Sciatic nerve (tissue), 2 donors: ENCODE measurements at places on chromosomes 7 and 10.

DNA sequence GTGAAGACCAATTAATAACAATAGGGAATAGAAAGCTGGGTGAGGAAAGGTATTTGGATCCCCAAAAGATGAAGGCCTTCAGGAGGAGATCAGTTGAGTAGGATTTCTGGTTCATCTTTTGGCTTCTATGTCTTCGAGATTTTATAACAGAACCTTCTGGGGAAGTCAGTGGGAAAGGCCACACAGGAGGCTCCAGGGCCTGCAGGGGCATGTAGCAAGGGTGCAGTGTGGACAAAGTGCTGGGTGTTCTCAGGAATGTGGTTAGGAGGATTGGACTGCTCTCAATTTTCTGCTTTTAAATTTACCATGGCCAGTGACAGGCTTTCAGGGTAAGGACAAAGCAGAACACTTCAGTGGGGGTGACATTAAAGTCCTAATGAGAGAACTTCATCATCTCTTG lies 378.0 kb downstream of the CCSER2 start:
- no peak for DNase-seq

DNA sequence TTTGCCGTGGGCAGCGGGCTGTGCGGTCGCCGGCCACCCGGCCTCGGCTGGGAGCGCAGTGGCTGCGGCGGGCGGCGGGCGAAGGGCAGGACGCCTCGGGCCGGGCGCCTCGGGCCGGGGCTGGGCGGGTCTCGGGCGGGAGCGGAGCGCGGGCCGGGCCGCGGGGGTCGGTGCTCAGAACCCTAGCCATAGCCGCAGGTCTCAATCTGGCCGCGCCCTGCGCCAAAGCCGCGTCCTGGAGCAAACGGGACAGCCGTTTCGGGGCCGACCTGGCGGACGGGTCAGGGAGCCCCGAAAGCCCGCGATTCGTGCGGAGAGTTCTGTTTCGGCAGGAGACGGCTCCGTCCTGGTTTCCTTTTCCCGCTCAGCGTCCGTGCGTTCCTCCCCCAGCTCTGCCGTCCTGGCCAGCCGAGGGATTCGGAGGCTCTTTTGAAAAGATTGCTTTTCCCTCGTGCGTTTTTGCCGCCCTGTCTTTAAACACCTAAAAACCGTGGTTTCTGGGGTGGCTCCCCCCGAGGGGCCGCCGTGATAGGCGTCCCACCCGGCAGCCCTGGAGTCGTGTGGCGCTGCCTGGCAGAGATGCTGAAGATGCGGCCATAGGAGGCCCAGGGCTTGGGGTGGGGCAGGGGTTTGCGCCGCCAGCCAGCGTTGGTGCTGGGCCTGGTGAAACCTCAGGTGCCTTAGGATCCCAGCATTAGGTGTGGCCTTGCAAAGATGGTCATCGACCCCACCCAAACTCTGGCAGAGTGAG lies 727 bp downstream of the RET start:
- no peak for DNase-seq

- DNase-seq: no peak
These were observed 72.2 kb upstream of the RELN start for GRCh38 chr7:104061652-104062051.

DNA sequence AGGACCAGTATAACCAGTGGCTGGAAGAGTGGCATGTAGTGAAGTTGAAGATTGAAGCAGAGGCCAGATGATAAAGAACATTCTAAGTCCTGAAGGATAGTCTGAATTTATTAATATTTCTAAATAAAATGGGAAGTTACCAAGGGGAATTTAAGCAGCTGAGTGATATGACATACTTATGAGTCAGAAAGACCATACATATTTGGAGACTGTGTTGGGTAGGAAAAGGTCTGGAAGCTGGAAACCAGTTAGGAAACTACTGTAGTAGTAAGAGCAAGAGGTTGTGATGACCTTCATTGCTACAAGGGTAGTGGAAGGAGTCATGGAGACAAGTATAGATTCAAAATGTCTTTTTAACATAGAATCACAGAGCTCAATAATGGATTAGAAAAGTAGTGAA lies 752.3 kb downstream of the SUGCT start:
- no peak for DNase-seq

DNA sequence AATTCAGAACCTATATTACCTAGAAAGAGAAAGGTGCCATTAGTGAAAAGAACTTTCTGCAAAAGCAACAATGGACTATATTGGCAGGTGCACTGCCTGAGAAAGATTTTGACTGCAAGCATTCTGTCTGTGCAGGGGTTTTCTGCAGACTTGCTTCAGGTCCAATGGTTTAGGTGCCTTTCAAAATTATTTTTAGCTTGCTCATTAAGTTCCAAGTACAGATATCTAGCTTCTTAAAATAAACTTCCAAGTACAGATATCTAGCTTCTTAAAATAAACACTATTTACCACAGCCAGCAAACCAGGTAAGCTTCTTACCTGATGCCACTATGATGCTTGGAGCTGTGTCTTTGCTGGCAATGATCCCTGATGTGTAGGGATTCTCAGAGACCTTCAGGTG lies 485.2 kb downstream of the SORCS1 start:
- DNase-seq: no peak

GRCh38 chr7:80313067-80313626 lies 178.5 kb downstream of the GNAI1 start:
- DNase-seq: no peak

DNA sequence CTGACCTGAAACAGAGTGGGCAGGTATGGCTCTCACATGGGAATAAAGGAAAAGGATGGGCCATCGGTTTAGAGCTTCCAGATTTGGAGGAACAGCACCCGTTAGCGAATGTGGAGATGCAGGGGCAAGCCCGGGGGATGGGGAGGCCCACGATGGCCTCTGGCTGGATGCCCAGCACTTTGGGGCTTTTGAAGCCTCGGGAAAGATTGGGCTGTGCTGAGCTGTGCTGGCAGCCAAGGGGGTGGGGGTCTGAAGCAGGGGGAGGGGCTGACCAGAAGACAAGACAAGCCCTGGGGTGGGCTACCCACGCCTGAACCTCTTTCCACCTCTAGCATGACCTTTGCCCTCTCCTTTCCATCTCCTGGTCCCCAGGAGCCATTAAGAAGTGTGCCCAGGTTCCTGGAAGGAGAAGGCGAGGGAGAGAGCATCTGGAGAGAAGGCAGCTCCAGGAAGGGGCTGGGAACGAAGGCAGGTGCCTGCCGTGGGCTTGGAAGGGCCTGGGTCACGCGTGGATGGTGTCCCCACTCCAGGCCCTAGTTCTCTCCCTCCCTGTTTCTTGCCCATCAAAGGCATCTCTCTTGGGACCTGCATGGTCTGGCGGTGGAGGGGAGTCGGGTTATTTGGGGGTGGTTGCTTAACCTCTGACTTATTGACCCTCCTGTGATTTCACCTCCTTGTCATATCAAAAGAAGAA lies 39.7 kb downstream of the JAKMIP3 start:
- DNase-seq: no peak

GRCh38 chr7:50285269-50285668 lies 19.2 kb upstream of the IKZF1 start:
- no peak for DNase-seq

DNA sequence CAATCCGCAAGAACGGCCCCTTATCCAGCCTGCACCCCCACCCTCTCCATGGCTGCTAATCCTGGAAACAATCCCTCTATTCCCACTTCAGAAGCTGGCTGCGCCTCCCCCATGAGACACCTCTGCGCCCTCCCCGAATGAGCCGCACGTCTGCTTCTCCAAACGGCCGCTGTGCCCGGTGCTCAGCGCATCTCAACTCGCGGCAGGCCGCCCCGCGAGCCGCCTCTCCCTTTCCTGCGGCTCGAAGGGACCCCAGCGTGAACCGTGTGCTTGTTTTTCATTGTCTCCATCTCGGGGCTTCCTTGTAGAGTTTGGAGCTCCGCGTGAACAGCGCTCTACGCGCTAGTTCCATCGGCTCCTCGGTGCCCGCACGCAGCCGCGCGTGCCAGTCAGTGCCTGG lies 20.8 kb upstream of the FXYD4 start:
- no peak for DNase-seq

DNA sequence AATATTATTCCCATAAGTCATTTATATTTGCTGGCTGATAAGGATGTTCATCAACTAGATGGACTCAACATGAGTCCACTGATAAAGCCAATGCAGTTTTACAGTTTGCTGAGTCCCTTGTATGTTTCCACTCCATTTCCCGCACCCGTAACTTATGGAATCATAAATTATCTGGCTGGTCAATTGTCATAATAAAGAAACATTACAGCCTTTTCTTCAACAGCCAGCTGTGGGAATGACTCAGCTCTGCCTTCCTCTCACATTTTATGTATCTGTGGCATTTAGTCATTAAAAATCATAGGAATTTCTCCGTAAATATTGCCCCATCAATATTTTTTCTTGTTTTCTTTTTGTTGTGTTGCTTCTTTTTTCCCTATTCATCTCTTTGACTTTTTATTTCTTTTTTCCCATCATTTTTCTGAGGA lies 22.3 kb upstream of the TMEM26 start:
- DNase-seq: no peak

- DNase-seq: no peak
These were observed 20.1 kb upstream of the FAM170B start for GRCh38 chr10:49153971-49154370.

DNA sequence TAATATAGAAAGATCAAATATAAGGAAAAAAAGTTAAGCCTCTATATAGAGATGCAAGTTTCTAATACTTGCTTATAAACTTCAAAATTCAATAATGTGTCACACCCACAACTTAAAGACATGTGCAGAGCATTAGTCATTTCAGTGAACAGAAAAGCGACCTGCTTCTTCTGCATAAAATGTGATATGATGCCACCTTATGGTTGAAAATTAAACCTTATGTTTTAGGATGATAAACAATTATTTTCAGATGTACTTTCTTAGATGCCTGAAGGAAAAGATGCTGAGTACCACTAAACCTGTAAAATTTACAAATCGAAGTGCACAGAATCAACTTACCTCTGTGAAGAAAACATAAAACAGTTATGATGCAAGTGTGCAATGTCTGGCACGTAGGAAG lies 96.0 kb downstream of the MTERF1 start:
- no peak for DNase-seq

- DNase-seq: no peak
These were observed 74.8 kb downstream of the SVIL start for GRCh38 chr10:29559996-29560395.

DNA sequence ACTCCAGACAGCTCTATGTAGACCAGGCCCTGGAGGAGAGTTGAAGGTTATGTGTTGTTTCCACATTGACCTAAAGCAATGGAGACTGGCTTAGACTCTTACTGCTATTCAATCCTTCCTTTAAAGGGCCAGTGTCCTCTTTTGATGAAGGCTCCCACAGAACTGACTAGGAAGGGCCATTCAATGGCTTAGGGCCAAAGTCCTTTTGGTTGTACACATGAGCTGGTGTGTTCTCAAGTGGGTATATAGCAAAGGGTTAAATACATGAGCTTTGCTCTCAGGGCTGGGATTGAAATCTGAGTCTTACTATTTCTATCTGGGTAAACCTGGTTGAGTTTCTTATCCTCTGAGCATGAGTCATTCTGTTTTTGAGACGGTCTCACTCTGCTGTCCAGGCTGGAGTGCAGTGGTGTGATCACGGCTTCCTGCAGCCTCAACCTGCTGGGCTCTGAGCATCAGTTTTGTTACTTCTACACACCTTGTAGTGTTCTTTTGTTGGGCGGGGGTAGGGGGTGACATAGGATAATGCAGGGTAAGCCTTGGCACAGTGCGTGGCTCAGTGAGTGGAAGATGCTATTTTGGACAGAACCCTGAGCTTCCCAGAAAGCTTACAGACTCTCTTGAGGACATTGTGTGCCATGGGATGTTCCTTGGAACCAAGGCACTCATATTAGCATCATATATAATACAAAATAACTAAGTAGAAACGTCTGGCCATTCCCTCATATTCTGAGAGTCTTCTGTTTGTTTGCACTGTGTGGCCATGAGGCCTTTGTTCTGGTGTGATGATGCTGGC lies 90.1 kb downstream of the ABCC2 start:
- no peak for DNase-seq

GRCh38 chr7:98398567-98399372 lies 2.1 kb downstream of the BAIAP2L1 start:
- no peak for DNase-seq

DNA sequence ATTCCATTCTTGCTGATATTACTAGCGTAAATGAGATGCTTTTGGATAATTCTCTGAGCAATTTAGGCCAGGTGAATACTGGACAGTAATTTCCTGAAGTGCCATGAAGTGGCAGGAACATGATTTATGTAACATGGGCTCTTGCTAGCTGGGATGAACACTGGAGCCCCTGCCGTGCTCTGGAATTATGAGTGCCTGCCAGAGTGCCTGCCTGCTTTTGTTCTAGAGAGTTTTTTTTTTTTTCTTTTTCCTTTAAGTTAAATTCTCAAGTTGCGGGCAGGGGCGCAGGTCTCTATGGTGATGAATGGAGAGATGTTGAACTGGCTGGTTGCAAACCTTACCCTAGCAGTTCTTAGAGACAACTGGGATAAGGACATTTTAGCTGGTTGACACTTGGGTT lies 165.9 kb downstream of the AUTS2 start:
- no peak for DNase-seq

GRCh38 chr7:30521532-30521931 lies 16.9 kb upstream of the GGCT start:
- peak; percentile 63 for DNase-seq

- no peak for DNase-seq
These were observed 5.3 kb downstream of the PAPOLB start for GRCh38 chr7:4856336-4857057.

GRCh38 chr7:75727881-75728593 lies 10.7 kb downstream of the HIP1 start:
- peak; percentile 61 for DNase-seq

GRCh38 chr10:67975871-67976270 lies 91.4 kb downstream of the SIRT1 start:
- DNase-seq: no peak

DNA sequence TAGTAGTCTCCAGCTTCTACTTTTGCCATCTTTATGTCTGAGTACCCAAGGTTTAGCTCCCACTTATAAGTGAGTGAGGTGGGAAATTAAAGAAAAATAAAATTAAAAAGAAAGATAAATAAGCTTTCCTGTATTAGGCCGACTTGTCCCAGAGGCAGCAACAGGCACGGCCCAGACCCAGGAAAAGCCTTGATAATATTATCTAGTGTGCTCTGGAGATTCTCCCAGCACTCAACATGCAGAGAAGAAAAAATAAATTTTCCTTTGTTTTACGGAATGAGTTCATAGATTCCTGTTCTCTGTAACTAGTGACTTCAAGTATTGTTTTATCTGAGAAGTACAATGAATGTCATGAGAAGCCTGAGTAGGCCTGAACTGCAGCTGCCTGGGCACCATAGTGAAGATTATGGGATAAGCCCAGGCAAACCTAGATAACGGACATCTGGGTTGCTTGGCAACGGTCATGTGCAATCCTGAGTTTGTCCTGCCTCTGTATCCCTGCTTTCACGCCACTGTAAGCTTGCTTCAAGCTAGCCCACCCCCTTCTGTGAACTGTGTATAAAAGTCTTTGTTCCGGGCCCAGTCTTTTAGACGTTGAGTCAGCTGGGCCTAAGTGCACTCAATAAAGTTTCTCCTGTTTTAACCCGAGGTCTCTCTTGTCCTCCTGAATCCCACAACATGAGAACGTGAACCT lies 6.4 kb downstream of the ATE1 start:
- DNase-seq: no peak

DNA sequence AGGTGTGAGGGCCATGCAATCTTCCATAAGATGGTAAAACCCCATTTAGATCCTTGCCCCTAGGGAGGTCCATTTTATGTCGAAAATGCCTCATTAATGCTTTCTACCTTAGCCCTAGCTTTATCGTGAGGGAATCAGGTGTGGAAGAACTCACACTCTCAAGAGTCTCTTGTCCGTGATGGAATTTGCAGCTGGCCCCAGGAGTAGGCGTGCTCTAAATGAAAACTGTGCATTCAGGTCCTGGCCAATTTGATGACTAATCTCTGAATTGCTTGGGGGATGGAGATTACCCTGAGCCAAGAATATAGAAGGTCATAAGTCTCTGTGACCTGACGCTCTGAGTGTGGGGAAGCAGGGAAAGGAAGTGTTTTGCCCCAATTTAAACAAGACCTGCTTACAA lies 6.6 kb downstream of the C10orf90 start:
- no peak for DNase-seq
